AML-193 (cell line): ENCODE measurements at places on chromosomes 1 and 21.
A peak's percentile ranks its signal among the peaks of the same experiment; 100 is the strongest.

DNA sequence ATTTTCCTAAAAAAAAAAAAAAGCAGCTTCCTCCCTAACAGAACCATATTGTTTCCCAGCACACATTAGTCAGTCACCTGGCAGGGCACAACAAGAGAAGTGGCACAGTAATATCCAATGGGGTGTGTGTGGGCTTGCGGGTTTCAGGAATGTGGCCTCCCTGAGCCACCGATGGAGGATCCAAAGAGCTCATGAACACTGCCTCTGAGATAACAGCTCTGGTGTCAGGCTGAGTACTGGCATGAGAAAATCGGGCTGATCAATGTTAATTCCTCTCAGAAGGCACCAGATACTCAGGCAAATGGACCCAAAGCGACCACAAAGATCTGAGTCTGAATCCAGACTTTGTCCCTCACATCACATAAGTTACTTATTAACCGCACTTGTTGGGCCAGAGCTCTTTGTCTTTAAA, 2.2 kb upstream of the LYPD8 start:
- no peak for DNase-seq

DNA sequence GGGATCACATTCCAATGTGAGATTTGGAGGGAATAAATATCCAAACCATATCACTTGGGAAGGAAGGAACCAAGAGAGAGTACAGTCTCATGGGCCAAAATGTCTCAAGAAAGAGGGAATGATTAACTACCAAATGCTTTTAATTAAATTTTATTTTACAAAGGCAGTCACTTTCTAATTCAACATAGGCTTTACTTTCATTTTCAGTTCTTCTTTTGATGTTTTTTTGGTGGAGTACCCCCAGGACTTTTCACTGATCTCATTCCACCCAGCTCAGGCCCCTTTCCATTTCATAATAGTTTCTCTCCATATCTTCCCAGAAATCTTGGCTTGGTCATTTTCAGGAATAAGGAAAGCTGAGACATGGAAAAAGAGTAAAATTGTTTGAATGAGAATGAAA, 5.1 kb upstream of the SLAMF7 start:
- no peak for DNase-seq

DNA sequence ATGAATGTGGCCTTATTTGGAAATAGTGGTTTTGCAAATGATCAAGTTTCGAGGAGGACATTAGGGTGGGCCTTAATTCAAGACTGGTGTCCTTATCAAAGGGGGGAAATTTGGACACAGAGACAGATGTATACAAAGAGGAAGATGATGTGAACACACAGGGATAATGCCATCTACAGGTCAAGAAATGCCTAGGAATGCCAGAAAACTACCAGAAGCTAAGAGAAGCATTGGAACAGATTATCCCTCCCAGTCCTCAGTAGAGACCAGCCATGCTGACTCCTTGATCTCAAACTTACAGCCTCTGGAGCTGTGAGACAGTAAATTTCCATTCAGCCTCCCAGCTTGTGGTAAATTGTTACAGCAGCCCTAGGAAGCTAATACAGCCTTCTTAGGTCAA, 151.4 kb downstream of the PTGER3 start:
- peak; percentile 23 for DNase-seq

DNA sequence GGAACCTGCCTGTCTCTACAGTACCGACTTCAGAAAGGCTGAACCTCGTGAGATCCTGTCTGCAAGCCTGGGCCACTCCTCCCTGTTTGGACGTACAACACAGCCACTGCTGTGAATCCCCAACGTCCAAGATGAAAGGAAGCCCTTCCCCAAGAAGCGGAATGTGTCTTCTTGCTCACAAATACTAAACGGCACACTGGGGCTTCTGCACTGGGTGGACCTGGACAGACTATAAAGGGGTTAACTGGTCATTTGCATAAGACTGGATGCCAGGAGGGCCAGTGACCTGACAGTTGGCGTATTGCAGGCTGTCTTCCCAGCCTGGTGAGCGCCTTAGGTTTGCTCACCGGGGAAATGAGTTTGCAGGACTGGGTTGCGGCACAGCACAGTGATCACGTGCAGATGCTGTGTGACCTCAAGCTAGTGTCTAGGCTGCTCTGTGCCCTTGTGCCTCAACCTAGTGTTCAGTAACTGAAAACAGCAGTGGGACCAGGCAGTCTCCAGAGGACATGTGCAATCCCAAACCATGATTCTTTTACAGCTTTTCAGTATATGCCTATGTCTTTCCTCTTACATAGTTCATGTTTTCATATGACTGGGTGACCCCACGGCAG, 19.5 kb upstream of the AJAP1 start:
- no peak for DNase-seq

DNA sequence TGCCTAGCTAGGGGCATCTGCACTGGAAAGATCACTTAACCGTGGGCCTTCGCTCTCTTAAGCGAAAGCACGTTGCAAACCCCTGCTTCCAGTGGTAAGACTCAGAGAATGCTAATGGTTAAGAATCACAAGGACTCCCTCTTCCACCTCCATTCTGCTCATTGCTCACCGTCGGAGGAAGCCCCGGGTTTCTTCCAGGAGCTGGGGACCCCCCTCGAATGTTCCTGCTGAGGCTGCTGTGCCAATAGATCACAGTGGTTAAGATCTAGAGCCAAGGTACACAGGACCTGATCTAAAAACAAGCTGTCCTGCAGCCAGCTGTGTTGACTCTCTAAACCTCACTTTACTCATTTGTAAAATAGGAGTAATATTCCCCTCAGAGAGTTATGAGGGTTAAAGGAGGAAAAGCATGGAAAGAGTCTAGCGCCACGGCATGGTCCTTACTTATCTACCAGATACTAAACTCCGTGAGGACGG, 765 bp downstream of the VAMP3 start:
- DNase-seq: no peak

GRCh38 chr1:150018165-150018564, 7.6 kb upstream of the OTUD7B start:
- no peak for DNase-seq

- DNase-seq: no peak
These were observed 5.3 kb downstream of the DSCAM start for GRCh38 chr21:40841524-40842196.

DNA sequence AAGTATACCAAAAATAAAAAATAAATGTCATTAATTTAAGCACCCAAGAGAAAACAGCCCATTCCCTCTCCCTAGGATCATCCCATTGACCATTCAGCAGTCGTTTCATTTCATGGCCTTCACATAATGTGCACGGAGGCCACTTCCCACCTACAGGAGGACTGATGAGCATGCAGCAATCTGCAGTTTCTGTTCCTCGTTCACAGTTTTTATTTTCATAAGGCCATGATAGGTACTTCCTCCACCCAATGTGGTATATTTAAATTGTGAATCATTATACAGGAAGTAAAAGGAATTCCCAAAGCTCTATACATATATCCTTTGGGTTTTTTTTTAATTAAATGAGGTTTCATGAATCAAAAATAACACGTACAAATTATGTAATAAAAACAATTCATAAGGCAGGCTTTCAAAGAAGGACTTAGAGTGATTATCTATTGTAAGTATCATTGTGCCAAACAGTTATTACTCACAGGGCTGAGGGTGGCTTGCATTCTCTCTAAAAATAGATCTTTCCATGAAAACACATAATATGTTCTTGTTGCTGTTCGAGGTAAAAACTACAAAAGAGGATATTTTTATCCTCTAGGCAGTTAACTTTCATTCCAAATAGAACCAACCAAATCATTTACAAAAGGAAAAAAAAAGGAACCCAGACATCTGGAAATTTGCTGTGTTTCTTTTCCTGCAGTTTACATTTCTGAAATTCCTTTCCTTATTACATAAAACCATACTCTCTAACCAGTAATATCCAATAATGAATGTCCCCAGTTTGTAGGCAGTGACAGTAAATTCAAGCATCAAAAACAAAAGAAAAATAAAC, 27.5 kb upstream of the SLC44A3 start:
- peak; percentile 54 for DNase-seq

DNA sequence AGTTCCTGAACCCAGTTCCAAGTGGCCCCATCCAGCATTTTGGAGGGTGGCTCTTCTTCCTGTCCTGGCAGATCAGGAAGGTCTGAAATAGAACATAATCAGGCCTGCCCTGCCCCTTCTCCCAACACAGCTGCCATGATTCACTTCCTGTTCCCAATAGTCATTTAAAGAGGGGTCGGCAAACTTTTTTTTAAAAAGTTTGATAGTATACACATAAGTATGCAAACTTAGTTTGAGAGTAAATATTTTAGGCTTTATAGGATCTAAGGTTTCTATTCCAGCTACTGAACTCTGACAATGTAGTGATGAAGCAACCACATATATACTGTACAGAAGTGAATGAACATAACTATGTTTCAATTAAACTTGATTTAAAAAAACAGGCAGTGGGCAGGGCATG, 66.4 kb downstream of the LUZP1 start:
- no peak for DNase-seq

DNA sequence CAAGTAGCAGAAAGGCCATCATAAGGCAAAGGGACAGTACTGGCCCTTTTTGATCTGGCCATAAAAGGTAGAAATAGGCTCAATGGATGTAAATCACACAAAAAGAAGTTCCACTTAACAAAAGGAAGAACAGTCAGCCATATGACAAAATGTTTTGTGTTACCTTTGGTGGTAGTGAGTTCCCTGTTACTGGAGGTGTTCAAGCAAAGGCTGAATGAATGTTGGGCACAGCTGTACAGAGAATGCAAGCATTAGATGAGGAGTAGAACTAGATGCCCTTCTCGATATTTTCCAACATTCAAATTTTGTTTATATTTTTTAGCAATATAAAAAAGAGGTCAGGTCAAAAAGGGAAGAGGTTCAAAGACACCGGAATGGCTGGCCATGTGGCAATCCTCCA, 20.0 kb downstream of the OLFML3 start:
- no peak for DNase-seq

- peak; percentile 78 for DNase-seq
These were observed 4.0 kb downstream of the OSCP1 start for GRCh38 chr1:36446271-36446670.

DNA sequence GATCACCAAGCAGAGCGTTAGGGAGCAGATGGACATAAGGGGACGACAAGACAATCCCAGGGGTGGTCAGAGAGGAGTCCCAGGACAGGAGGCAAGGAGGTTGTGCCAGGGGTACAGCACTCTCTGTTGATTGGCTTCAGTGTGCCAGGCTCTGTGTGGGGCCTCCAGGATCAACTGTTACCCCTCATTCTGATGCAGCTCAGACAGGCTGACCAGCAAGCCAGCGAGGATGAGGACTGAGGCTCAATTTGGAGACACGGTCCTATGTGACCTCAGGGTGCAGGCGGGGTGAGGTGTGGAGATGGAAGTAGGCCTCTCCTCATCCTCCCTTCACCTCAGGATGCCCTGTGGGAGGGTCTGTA, 4.0 kb downstream of the HYI start:
- no peak for DNase-seq

DNA sequence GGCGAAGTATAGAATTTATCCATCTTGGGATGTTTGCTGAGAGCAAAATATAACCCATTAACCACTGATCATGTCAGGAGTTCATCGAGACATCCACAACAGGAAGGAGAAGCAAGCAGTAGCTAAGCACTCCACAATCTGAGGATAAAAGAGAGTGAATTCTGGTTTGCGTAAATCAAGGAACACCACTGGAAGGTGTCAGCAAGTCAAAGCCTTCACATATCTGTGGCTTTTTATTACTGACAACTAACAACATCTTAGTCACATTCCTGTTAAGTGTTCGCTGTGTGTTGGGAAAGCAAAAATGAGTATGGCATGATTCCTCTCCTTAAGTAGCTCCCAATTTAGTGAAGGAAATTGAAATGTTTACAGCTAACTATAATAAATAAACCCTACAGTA, 44.5 kb upstream of the DARS2 start:
- no peak for DNase-seq

DNA sequence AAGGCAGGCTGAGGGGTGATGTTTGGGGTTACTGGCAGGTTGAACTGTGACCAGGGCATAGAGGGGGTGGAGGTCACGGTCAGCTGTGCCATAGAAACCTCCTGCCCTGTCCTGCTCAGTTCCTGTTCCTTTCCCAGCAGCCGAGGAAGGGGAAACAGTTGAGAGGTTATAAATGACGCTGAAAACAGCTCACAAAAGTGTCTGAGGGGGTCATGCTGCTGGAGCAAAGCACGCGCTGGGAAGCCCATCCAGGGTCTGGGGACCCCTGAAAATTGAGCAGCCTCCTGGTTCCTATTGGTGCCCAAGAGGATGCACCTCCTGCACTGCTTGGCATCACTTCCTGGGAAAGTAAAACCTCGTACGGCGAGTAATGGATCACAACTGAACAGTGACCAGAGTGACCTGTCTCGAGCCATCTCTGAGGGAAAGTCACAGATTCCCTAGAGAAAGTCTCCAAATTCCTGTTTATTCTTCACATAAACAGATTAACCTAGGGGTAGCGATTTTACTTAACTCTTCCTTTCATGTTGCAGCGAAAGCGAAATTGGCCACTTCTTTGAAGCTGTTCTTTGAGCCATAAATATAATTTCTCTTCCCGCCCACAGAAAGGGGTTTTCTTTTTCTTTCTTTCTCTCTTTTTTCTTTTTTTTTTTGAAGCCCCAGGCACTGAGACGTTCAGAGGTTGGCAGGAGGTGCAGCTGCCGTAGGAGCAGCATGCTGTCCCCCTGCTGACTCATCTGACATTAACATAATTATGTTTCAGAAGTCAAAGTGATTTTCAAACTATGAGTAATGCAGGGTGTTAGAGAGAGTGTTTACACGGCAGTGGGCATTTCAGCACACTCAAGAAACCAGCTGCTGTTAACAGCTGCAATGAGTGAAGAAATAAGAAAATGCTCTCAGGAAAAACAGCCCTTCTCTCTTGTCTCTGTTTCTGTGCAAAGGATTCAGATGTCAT, 41.8 kb upstream of the ATF3 start:
- DNase-seq: peak; percentile 43

- DNase-seq: no peak
These were observed 96.5 kb upstream of the BTG3 start for GRCh38 chr21:17709266-17709611.

GRCh38 chr1:184387476-184388318, 868 bp downstream of the C1orf21 start:
- peak; percentile 33 for DNase-seq

GRCh38 chr1:110816945-110817344, 56.0 kb upstream of the CD53 start:
- no peak for DNase-seq

DNA sequence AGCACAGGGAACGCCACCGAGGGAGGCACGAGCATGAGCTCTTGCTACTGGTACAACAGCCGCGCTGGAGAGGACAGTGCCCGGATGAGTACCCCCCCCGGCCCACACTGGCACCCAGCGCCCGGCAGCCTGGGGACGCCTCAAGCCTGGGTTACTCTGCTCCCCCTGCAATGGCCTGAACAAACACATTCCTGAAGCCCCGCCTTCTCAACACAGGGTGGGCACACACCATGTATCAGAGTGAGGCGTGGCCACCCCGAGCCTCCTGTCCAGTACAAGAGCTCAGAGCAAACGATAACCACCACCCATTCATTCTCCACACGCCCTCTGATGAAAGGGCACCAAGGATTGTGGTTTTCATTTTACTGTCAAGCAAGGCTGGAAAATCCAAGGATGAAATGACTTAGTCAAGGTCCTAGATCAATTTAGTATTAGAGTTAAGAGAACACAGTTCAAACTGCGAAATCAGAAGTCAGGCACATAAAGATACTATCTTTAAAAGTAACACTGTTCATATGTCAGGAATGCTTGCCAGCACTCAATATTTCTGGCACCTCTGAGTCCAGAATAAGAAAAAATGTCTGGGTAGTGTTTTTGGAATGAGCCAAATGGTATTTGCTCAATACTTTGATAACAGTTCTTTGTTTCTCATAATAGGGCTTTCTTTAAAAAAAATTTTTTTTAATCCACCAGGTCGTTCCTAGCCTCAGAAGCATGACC, 22.0 kb downstream of the UBE2G2 start:
- no peak for DNase-seq
